ENCODE measurements at places on chromosomes 12 and 14. TPM values are rescaled to one million over a fixed set of nuclear protein-coding genes. Genes with fewer than 3 reads are reported as not detected.

The KRT6C gene
- not detected for total RNA-seq

The CHMP4A gene
- total RNA-seq = 43.9 TPM

The PAPLN gene
- 33.1 TPM for total RNA-seq

The MSRB3 gene
- 25.6 TPM for total RNA-seq

The ABCC9 gene
- total RNA-seq = 3.6 TPM

The TSPAN8 gene
- 0.59 TPM for total RNA-seq

The PTPN21 gene
- 8.5 TPM for total RNA-seq

The PRICKLE1 gene
- total RNA-seq = 12.3 TPM

The TSPAN11 gene
- total RNA-seq = 0.44 TPM

The NELL2 gene
- 0.49 TPM for total RNA-seq

The TC2N gene
- 3.6 TPM for total RNA-seq

The MYF5 gene
- total RNA-seq = not detected

The FZD10 gene
- total RNA-seq = 0.19 TPM

The CIT gene
- total RNA-seq = 7.1 TPM

The LRP1 gene
- 1,119 TPM for total RNA-seq

The NUP37 gene
- 27.0 TPM for total RNA-seq

The RGS6 gene
- not detected for total RNA-seq

The ERC1 gene
- 21.2 TPM for total RNA-seq

The KRT72 gene
- not detected for total RNA-seq

The NAB2 gene
- 40.6 TPM for total RNA-seq

The ACSM4 gene
- not detected for total RNA-seq

The GSC gene
- 0.44 TPM for total RNA-seq

The ZDHHC22 gene
- not detected for total RNA-seq

The ADGRD1 gene
- total RNA-seq = 1.1 TPM

The CLEC14A gene
- 60.1 TPM for total RNA-seq

The WNT5B gene
- 13.4 TPM for total RNA-seq

The PLA2G1B gene
- not detected for total RNA-seq

The KRT79 gene
- total RNA-seq = not detected

The BEST3 gene
- total RNA-seq = not detected

The RNF212B gene
- total RNA-seq = not detected

The POC1B gene
- total RNA-seq = 8.7 TPM

Data from cardiac ventricle fibroblast (primary cell).